Kidney glomerular epithelial cell (primary cell): ENCODE measurements at places on chromosomes 5 and 9.

GRCh38 chr9:80378669-80379293, 807.0 kb downstream of the TLE4 start:
- DNase-seq = no peak

GRCh38 chr5:133569347-133569746, 43.0 kb downstream of the FSTL4 start:
- no peak for DNase-seq

DNA sequence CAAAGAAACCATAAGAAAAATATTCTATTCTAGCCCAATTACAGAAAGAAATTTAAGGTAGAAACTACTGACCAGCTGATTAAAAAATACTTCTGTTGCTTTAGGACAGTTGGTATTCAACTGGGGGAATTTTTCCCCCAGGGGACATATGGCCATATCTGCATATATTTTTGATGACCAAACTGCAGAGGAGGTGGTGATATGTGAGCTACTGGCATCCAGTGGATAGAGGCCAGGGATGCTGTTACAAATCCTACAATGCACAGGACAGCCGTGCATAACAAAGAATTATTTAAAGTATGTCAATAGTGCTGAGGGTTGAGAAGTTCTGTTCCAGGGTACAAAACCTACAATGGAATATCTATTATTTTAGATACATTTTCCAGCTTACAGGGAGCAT, 24.0 kb downstream of the ZFR start:
- DNase-seq = no peak

DNA sequence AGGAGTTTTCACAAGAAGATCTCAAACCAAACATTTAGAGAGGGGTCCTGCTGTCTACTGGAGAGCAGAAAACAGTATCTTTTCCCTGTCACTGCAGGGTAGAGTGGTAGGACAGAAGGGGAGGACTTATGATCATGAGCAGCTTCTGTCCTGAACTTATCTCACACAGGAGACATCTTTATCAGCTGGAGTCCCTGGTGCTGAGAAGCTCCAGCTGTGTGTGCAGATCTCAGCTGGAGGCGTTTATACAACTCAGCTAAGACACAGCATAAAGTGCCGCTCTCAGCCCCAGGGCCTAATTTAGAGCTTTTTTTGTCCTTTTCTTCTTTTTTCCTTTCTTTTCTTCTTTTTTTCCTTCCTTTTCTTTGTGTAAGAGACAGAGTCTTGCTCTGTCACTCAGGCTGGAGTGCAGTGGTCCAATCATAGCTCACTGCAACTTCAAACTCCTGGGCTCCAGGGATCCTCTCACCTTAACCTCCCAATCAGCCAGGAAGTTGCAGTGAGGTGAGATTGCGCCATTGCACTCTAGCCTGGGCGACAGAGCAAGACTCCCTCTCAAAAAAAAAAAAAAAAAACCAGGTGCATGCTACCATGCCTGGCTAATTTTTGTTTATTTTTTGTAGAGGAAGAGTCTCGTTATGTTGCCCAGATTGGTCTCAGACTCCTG, 31.9 kb downstream of the CCDC125 start:
- no peak for DNase-seq

DNA sequence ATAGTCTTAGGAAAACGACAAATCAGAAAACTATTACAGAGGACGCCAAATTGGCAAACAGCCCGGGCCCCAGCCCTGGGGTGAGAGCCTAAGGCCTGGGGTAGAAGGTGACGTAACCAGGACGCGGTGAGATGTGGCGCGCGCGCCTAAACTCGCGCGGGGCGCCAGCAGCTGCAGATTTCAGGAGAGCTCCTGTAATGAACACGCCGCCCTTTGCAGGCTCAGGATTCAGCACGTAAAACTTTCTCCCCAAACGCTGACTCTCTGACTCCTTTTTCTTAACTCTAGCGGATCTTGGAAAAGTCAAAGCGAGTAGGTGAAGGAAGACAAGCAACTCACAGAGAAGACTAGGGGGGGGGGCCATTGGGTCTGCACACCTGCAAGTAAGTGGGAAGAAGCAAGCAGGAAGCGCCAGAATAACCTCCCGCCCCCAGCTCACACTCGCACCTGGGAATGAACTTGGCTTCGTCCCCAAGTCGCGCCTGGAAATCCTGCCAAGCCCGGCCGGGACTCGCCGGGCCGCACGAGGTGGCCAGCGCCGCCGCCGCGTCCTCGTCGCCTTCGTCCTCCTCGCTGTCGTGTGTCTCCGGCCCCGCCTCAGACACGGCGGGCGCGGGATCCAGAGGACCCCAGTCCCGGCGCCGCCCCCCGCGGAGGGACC, 822 bp downstream of the RASEF start:
- DNase-seq = peak; percentile 54

DNA sequence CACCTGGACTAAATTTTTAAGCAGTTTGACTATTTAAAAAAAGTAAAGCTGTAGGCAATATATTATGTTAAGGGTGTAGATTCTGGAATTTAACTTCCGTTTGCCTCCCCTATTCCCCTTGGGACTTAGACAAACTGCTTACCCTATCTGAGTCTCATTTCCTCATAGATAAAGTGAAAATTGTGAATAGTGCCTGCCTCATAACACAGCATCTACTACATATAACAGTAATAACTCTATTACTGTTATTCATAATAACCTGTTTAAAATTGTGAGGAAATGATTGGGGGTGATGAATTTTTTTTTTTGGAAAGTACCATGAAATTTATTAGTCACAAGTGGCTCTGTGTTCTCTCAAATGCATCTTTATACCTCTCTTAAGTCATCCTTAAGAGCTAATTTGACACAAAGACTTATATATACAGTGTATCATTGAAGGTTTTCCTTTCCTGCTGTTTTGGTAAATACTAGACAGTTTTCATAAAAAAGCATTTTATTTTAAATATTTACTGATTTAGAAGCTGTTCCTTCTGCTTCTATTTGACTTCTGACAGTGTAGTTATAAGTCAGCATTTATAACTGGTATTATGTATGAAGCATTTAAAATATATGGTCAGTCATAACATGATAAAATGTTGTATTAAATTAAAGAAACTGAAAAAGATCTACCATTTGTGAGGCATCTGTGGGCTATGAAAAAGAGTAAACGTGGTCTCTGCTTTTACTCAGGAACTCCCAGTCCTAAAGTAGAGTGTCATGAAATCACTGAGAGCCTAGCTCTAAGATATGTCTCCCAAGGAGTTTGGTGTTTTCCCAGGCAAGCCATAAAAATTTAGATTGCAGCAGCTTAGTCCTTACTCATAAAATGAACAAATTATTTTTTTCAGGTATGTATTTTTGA, 46.4 kb downstream of the MCCC2 start:
- no peak for DNase-seq

DNA sequence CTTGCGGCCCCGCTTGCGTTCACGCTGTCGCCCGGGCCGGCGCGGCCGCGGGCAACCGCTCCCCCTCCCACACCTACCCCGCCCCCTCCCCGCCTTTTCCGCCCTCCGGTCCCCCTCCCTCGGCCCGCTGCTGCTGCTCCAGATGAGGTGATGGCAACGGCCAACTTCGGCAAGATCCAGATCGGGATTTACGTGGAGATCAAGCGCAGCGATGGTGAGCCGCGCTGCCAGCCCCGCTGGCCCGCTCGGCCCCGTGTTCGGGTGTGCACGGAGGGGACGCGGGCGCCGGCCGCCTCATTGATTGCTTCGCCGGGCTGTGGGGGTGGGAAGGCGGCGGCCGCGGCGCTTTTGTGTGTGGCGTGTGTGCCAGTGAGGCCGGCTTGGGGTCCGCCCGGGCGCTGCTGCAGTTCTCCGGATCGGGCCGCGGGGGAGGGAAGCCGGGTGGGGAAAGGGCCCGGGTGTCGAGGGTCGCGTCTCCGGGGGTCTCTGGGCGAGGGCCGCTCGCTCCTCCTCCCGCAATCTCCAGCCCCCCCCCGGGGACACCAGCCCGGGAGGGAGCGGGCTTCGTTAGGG, 403 bp downstream of the KIF2A start:
- DNase-seq = no peak

- DNase-seq = peak; percentile 28
Observed at GRCh38 chr5:40171971-40172370, 507.7 kb upstream of the PTGER4 start.

- no peak for DNase-seq
Observed at GRCh38 chr5:150313921-150314716, 11.4 kb upstream of the ARSI start.

- no peak for DNase-seq
Observed at GRCh38 chr9:8860086-8860485, 1060.5 kb upstream of the DMAC1 start.

- DNase-seq = no peak
Observed at GRCh38 chr9:37624073-37624472, 26.7 kb upstream of the FRMPD1 start.

- no peak for DNase-seq
Observed at GRCh38 chr5:134136221-134136631, 21.7 kb downstream of the TCF7 start.

DNA sequence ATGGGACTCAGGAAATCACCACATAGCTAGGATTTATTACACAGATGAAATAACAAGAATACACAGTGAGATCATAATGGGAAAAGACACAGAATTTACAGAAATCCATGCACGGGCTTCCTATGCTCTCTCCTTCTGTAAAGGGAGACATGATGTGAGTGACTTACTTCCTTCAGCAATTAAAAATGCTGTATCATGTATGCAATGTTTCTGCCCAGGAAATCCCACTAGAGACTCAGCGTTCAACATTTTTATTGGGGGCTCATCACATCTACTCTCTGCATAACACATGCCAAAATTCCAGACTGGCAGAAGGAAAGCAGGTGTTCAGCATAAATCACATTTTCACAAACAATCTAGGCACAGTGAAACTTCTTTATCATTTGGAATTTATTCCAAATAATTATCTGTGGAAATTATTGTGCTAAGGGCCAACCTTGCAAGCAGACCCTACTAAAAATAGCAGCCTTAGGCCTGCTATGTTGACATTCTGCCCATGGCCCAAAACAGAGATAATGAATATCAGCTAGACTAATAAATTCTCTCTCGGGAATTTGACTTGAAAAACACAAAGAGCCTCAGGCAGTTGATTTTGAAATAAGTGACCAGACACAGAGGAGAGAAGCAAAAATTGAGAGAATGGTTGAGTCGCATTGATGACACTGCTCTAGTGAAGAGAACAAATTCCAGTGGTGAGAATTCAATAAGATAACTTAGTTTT, 31.4 kb upstream of the SELENOP start:
- no peak for DNase-seq

DNA sequence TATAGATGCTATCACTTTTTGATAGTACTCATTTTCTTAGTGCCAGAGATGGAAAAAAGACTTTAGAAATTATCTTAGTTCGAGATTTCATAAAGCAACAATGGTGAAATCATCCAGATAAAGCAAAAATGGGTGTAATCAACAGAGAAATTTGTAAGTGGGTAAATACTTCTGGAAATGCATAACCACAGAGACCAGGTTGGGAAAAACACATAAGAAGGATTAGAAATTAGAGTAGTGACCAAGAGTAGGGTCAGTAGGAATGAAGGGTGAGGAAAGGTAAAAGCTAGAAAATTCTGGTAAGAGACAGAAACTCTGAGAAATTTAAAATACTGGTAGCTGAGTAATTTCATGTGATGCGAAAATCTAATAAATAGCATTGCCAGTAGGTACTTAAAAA, 11.2 kb downstream of the EDIL3 start:
- no peak for DNase-seq

DNA sequence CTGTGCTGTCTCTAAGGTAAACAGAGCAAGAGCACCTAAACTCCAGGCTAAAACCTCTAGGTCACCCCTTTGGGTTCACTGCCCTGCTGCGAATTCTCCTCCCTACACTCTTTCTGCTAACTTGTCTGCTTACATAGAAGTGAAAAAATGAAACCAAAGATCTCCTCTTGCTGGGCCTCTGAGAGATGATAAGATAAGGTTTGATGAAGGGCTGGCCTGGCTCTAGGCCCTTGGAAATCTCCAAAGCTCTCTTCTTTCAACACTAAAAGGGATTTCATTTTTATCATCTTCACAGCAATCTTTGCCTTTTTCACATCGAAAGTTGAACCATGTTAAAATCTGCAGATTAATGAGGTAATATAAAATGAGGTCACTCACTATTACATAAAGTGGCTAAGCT, 450.8 kb upstream of the TLE4 start:
- DNase-seq = no peak

GRCh38 chr5:91851670-91852069, 468.6 kb upstream of the ARRDC3 start:
- DNase-seq = no peak

- no peak for DNase-seq
Observed at GRCh38 chr5:31573494-31574142, 41.5 kb downstream of the C5orf22 start.

DNA sequence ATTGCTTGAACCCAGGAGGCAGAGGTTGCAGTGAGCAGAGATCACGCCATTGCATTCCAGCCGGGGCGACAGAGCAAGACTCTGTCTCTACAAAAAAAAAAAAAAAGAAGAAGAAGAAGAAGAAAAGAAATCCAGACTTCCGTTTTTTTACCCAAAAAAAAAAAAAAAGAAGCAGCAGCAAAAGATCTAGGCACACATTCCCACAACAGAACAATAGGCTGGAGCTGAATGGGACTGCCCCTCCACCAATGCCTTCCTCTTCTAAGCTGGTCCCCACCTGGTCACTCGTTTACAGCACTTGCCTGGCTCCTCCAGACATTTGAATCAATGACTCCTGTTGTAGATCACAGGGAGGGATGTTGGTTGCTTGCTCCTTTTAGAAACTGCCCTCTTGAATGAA, 1.6 kb upstream of the LMAN2 start:
- DNase-seq = no peak

DNA sequence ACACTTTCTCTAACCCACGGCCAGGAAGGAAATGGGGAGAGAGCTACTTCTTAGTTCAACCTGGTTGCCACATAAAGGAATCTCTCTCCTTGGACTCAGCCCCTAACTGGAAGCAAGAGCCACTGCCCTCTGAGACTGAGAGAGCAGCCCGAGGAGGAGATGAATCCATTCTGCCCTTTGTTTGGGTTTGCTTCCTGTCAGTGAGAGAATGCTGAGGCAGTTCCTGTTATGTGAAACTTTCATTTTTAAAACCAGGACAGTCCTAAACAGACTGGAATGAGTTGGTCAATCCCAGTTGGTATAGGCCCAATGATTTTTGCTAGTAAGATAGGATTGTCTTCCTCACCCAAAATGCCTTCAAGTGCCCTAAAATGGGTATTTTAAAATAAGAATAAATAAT, 205.1 kb downstream of the NTRK2 start:
- DNase-seq = no peak

DNA sequence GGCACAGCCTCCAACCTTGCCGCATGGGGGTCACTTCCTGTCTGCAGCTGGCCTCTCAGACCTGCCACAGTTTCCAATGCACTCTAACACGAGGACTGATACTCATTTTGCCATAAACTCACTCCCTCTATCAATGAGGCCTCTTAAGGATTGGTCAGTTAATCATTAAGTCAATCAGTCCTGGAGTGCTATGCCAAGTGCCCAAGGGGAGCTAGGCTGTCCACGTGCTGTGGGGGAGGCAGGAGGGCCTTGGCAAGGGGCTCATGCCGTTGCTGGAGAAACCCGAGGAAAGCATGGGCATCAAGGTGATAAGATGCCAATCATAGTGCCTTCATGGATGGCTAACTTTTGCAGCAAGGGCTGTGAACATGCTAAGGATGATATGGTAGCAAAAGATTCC, 1.7 kb upstream of the ALDH1B1 start:
- peak; percentile 15 for DNase-seq
